ENCODE measurements at places on chromosomes 1 and 21. TPM values are rescaled to one million over a fixed set of nuclear protein-coding genes. Genes with fewer than 3 reads are reported as not detected.
A peak's percentile ranks its signal among the peaks of the same experiment; 100 is the strongest.

The CDCA8 gene
- 7.8 TPM for total RNA-seq

The FCRL5 gene
- not detected for total RNA-seq

The OR2L5 gene
- total RNA-seq: not detected

The CNR2 gene
- total RNA-seq: not detected

The TMCO4 gene
- total RNA-seq: 4.1 TPM

The CD247 gene
- not detected for total RNA-seq

GRCh38 chr1:64561993-64562392, 92.1 kb downstream of the CACHD1 start:
- no peak for DNase-seq

GRCh38 chr1:241518476-241519307, 863 bp downstream of the FH start:
- DNase-seq: peak; percentile 42

DNA sequence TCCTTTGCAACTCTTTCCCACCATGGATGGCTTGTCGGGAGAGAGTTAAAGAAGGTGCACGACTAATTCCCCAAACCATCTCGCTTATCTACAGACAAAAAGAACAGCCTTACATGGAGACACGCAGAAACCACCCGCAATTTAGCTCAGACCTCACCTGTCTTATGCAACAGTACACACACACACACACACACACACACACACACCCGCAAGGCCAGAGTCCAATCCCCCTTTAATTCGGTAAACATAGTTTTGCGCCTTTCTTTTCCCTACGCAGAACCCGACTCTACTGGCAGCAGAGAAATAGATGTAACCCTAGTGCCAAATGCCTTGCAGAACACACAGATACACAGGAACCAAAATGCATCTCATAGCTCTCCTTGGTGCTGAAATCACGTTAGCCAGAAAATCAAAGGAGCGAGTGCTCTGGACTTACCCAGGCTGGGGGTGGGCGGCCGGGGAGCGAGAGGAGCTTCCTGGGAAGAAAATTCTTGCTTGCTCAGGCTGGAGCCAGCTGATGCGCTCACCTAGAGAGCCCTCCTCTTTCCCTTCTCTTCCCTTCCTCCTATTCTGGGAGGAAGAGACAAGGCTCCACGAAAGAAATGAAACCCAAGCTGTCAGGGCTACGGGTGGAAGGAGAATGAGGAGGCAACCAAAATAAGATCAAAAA, 470 bp downstream of the TNR start:
- DNase-seq: peak; percentile 45

DNA sequence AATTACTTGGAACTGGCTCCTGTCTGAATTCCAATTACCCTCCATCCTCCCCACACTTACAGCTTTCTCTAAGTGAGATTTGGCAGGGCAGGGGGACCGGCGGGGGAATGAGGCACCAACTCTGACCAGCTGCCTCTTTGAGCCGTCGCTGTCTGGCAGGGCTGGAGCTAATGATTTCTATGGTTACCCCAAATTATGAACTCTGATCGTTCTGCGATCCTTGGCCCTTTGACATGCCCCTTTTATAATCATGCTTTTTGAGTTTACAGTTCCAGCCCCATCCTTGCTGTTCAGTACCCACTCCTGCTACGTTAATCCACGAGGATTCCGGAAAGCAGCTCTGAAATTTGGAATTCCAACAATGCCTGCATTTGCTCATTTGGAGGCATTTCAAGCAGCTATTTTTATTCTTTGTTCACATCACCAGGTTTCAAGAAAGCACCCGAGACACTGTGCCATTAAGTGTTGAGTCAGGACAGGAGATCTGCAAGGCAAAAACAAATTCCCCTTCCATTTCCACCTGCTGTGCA, 54.6 kb upstream of the LBR start:
- DNase-seq: no peak
